ENCODE measurements at places on chromosomes 1 and 21.

DNA sequence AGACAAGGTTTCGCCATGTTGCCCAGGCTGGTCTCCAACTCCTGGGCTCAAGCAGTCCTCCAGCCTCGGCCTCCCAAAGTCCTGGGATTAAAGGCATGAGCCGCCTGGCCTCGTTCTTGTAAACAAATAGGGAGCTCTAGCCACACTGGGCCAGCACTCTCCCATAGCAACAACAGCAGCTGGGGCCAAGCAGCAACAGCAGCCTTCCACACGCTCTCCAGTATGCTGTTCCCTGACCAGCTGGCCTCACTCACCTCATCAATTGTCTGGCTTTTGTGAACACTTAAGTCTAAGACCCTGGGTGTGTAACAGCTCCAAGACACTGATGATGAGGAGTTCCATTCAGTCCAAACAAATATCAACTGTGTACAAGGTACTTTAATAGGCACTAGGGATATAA, 16.9 kb upstream of the GLIS1 start:
- DNase-seq, result no peak

DNA sequence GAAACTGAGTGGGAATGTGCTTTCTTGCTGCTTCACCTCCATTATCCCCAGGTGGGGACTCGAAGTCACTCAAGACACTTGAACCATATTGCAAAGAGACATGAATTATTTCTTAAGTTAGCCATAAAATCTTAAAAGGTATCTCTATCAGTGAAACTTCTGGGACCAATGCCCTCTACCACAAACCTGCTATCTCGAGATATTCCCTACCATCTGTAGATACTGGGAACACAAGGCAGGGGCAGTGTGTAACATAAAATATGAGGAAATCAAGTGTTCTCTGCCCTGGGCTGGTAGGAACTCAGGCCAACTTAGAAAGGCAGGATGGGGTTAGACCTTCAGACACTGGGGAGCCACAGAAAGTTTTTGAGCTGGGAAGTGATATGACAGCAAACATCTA, 1.3 kb upstream of the CD58 start:
- DNase-seq, result no peak

DNA sequence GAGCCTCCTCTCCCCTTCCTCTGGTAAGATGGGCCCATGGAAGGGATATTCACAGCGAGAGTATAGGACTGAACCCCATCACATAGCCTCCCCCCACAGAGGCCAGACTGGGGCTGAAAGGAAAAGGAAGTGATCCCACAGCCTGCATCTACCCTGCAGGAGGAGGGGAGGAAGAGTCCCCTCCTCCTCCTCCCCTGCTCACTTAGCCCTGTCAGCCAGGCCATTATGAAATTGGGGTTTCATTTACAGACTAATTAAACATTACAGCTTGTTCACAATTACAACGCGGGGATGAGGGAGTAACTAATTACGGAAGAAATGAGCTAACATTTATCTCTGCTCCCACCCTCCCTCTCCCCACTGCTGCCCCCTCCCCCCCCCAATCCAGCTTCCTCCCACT, 25.4 kb downstream of the DMAP1 start:
- DNase-seq, result no peak

DNA sequence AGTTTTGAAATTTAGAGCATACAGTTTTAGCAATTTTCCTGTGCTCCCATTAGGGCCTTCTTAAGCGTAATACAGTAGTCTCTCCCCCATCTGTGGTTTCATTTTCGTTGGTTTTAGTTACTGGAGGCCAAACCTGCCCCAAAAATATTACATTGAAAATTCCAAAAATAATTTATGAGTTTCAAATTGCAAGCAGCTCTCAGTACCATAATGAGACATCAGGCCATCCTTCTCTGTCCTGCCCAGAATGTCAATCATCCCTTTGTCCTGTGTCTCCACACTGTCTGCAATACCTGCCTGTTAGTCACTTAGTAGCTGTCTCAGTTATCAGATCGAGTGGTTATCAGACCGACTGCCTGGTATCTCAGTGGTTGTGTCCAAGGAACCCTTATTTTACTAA, 45.4 kb downstream of the ADSS2 start:
- DNase-seq, result no peak

GRCh38 chr1:208241512-208241911, 2.7 kb downstream of the PLXNA2 start:
- no peak for DNase-seq

- DNase-seq, result no peak
Measured at GRCh38 chr1:87144981-87145380, 183.7 kb upstream of the LMO4 start.

DNA sequence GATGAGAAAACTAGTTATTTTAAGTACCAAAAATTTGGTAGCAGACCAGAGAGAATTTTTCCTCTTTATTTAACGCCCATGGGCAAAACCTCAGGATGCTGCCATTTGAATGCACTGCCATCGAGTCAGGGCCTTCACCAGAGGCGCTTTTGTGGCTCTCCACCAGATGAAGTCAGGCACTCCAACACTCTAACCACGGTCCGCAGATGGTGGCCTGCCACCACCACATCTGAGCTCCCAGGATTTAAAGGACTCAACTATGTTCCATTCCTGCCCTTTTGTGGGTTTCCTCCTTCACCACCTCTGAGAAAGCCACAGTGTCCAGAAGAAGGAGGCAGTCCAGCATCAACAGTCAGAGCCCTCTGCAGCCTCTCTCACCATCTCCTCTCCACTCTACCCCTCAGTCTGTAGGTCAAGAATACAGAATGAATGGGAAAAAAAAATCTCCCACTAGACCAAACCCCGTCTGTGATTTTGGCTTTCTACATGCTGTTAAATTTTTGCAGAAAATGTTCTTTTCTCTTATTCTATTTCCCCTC, 647.4 kb downstream of the USP25 start:
- DNase-seq, result no peak

- no peak for DNase-seq
Measured at GRCh38 chr1:70738624-70739023, 309.0 kb downstream of the PTGER3 start.

GRCh38 chr1:8816264-8816663, 1.2 kb downstream of the RERE start:
- DNase-seq, result no peak

DNA sequence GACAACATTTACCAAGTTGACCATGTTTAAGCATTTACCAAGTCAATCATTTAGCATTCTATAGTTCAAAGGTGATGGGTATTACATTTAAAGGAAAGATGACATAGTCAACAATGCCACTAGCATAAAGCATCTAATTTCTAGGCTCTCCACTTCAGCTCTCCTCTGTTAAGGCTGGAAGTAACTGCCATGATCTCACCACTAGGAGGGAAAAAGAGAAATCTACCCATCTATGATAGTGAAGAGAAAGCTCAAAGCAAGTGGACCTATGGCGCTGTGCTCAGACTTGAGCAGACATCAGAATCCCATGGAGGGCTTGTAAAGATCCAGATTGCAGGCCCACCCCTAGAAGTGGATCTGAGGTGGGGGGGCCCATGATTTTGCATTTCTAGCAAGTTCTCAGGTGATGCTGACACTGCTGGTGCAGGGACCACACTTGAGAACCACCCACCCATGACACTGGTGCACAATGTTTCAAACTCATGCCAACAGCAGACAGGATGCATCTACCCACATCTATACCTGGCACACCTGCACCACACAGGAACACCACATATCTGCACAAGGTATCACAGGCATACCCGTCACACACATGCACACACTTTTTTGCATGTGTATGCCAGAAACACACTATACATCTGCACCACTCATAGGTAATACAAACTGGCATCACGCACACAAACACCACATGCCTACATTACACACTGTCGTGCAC, 392.9 kb upstream of the RUNX1 start:
- DNase-seq, result no peak

- DNase-seq, result no peak
Measured at GRCh38 chr1:201147396-201148015, 6.8 kb downstream of the TMEM9 start.

- no peak for DNase-seq
Measured at GRCh38 chr1:192887426-192887825, 78.6 kb downstream of the RGS2 start.

GRCh38 chr1:44496541-44497171, 91.6 kb downstream of the RNF220 start:
- DNase-seq, result no peak

DNA sequence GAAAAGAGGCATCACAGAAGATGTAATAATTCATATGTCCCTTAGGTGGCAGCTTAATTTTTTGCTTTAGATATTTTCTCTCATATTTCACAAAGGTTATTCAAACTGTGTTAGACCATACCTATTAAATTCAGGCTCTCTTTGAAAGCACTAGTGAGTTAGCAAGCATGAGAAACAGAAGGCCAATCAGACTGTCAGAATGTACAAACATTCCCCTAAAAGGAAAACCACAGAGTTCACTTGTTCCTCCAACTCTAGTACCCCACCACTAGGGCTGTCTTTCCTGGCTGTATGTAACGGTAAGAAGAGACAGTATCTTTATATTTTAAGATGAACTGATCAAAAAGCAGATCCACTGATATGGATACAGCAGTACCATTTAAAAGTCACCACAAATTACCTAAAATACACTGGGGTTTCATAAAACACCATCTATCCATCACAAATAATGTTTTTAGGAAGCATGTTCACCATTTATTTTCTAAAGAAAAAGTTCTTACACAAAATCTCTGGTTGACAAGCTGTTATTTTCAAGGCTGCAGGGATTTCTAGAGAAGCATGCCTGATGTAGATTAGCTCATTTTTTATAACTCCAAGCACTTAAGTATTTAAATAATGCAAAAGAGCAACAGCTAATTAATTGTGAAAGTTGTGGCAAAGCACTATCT, 1.8 kb downstream of the ARPC5 start:
- DNase-seq, result no peak

- no peak for DNase-seq
Measured at GRCh38 chr21:38965910-38966504, 160.3 kb downstream of the ETS2 start.

GRCh38 chr1:10170239-10170574, 40.2 kb upstream of the KIF1B start:
- no peak for DNase-seq

GRCh38 chr1:108699375-108700332, 7.5 kb downstream of the PRPF38B start:
- DNase-seq, result no peak

- DNase-seq, result no peak
Measured at GRCh38 chr1:177307771-177308170, 137.0 kb downstream of the BRINP2 start.

- DNase-seq, result no peak
Measured at GRCh38 chr1:116179964-116180363, 68.8 kb downstream of the MAB21L3 start.

- no peak for DNase-seq
Measured at GRCh38 chr1:170261669-170262068, 115.9 kb downstream of the NTMT2 start.

GRCh38 chr1:19648689-19649088, 4.6 kb downstream of the NBL1 start:
- no peak for DNase-seq

- no peak for DNase-seq
Measured at GRCh38 chr21:23127973-23128372, 2129.8 kb downstream of the NCAM2 start.

- no peak for DNase-seq
Measured at GRCh38 chr1:87023326-87023725, 108.9 kb downstream of the HS2ST1 start.

- DNase-seq, result no peak
Measured at GRCh38 chr1:58611861-58612385, 34.9 kb upstream of the TACSTD2 start.

All from activated B cell treated with CpG ODN at 0.5 μM for 24 hours (primary cell).